ENCODE measurements at places on chromosomes 4 and X.

GRCh38 chrX:70313503-70313902, 23.6 kb downstream of the KIF4A start:
- no peak for ATAC-seq

DNA sequence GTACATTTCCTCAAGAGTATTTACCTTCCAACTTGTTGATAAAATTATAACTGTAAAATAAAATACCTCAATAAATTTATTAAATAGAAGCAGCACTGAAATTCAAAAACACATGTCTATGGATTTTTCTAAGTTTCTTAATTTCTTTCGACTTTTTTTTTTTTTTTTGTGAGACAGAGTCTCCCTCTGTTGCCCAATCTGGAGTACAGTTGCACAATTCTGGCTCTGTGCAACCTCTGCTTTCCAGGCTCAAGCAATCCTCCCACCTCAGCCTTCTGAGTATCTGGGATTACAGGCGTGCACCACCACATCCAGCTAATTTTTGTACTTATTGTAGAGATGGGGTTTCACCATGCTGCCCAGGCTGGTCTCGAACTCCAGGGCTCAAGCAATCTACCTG, 79.8 kb downstream of the IQCM start:
- ATAC-seq: no peak

DNA sequence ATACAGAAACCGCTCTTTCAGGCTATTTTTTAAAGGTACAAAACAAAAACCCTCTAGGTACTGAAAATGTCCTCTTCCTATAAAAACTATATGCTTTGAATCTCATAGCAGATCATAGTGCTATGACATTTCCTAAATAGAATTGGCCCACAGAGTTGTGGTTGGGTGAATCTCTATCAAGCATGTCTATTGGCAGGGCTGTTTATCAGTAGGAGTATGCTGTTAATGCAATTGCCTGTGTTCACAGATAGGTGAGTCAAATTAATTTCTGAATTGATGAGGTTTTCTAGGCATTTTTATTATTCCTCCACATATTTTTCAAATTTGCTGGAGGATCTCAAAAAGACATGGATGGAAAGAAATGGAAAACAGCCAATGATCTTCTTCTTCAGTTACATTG, 73.9 kb downstream of the QRFPR start:
- no peak for ATAC-seq

- peak; percentile 64 for ATAC-seq
Observed at GRCh38 chr4:74056114-74056857, 17.8 kb upstream of the CXCL3 start.

GRCh38 chrX:100995469-100995868, 26.0 kb downstream of the ARL13A start:
- ATAC-seq: peak; percentile 58

Measured in esophagus mucosa (tissue), 1 donor.